ENCODE measurements at places on chromosomes 3 and 15. TPM values are rescaled to one million over a fixed set of nuclear protein-coding genes. Genes with fewer than 3 reads are reported as not detected.

NR1I2 gene
- total RNA-seq: not detected

ANKRD28 gene
- 63.1 TPM for total RNA-seq

DNA sequence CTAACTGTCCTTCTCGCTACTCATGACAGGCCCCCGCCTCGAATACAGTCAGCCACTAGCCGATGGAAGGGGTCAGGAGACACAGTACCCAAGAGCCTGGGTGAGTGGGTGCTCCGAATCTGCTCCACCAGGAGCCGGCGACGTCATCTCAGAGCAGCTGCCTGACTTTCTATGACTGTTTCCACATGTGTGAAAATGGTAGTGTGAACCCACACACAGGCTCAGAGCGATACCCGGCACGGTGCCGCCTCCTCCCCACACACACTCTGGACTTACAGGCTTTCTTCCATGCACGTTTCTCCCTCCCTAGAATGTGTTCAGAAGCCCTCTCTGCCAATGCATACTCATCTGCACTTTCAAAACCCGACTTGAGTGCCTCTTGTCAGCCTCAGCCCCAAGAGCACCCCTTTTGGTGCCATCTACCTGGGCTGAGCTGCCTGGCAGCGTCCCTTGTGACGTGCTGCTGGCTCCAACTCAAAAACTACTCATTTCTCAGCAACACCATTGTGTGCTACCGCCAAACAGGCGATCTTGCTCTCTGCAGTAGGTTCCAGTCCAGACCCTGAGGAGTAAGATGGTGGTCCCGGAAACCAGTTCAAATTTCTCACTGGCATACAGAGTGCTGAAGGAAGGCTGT is 29.7 kb downstream of the VGLL4 start:
- DNase-seq: no peak

- DNase-seq: no peak
Observed at GRCh38 chr15:64633332-64633731, 142.1 kb downstream of the RBPMS2 start.

DNA sequence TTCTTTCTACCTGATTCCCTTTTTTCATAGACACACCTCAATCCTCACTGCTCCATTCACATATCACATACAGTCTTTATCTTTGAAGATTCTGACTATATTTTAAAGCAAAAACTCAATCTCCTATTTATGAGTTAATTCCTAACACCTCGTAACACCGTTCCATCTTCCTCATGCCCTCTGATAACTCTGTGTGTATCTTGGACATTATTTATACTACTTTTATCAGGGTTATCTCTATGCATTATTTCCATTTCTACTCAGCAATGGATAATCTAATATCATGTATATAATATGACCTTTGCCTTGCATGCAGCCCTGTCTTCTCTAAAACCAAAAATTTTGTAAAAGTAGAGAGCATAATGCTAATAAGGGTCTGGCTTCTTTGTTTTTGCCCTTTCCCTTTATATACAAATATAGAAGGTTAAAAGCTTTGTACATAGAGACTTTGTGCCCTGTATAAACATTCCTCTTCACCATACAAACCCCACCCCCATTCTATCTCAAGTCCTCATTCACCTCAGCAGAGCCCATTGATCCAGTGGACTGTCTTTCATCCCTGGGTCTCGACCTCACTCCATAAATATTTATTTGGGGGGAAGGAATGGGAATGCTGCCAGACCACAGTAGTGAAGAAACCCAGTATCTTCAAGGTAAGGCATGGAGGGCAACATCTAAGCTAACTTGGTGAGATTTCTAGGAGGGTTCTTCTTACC is 21.8 kb downstream of the TRIM42 start:
- DNase-seq: no peak

DNA sequence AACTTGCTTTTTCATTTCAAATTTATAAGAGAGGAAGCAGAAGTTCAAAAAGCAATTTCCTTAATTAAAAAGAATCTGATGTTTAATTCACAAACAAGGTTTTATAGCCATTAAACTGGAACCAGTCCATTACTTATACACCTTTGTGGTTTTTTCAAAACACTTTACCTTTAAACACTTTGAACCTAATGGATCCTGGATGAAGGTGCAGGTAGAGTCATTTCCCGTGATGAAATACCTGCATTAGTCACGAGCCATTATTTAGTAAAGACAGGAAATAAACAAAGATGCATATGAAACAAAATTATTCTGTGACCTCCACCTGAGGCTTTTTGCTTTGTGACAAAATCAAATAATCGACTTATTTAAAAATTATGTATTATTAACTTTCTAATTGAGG is 341.7 kb upstream of the UBE2E2 start:
- DNase-seq: no peak

- no peak for DNase-seq
Observed at GRCh38 chr15:43774062-43774461, 2.7 kb downstream of the ELL3 start.

GRCh38 chr3:10354361-10355015 is 33.6 kb upstream of the SEC13 start:
- DNase-seq: no peak

- no peak for DNase-seq
Observed at GRCh38 chr3:549636-550035, 353.1 kb downstream of the CHL1 start.

- no peak for DNase-seq
Observed at GRCh38 chr3:172577987-172578570, 54.8 kb upstream of the TNFSF10 start.

CNTN3 gene
- not detected for total RNA-seq

OR5K2 gene
- not detected for total RNA-seq

DNA sequence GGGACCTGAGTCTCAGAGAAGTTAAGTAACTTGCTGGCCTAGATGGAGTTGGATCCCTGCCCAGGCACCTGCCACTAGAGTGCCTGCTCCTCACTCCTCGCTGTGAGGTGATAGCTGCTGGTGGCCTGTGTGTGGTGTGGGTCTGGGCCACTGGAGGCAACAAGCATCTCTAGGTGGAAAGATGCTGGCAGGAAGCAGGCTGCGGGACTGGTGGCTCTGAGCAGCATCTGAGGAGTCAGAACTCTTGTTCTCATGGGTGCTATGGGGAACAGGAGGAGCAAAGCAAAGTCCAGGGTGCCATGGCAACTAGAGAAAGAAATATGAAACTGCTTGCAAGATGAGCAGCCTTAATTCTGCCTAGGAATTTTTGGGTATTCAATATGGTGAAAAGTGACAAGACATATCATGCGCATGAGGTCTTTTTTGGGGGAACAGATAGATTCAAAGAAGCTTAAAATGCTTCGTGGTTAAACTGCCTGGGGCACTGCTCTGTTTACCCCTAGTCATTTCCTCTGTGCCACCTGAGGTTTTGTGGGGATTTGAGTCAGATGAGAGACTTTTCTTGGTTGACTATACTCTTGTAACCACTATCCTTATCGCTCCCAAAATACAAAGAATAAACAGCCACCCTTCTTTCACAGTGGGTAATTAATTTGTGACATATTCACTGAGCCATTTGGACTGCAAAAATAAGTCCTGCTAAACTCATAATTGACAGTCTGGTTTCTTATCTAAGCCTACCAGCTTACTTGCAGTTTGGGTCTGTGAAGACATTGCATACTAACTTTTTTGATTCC is 50.3 kb downstream of the MED12L start:
- DNase-seq: no peak

DNA sequence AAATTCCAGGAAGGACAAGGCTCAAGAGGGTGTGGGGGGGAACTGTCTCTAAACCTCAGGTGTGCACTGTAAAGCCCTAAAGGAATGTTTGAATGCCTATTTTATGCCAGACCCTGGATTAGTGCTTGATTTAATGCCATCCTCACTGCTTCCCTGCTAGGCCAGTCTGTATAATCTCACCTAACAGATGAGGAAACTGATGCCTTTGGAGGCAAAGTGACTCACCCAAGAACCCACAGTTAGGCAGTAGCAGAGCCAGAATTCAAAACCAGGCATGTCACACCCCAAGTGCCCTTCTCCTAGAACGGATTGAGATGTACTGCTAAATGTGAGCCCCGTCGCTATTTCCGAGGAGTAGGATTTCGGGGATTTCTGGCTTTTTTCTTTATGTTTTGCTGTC is 7.8 kb downstream of the CAMK1 start:
- DNase-seq: no peak

MTFMT gene
- total RNA-seq: 19.1 TPM

C3orf49 gene
- not detected for total RNA-seq

GRCh38 chr3:105417525-105418289 is 51.0 kb downstream of the ALCAM start:
- DNase-seq: peak; percentile 2

DNA sequence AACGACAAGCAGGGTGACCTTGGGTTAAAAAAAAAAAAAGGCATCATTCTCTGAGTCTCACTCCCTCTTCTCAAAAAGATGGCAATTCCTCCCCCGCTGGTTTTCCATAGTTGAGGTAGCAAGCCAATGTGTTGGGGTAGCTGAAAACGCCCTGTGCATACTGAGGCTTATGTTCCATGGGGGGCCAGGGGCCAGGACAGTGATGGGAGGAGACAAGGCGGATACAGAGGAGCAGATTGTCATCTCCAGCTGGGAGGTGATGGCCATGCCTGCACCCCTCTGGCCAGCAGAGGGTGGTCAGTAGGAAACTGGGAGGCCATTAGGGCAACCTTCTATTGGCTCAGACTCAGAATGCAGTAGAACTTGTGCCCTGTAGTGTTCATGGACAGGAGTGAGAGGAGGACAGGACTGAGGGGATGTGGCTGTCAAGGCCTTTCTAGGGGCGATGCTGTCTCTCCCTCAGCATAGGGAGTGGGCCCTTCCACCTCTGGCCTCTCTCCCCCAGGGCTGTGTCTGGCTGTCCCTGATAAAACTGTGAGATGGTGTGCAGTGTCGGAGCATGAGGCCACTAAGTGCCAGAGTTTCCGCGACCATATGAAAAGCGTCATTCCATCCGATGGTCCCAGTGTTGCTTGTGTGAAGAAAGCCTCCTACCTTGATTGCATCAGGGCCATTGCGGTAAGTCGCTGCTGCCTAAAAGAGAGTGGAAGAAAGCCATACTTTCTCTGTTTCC is 1.9 kb downstream of the TF start:
- no peak for DNase-seq

Data from OCI-LY7 (cell line).